ENCODE measurements at places on chromosomes 1 and 21. TPM values are rescaled to one million over a fixed set of nuclear protein-coding genes. Genes with fewer than 3 reads are reported as not detected.

DNA sequence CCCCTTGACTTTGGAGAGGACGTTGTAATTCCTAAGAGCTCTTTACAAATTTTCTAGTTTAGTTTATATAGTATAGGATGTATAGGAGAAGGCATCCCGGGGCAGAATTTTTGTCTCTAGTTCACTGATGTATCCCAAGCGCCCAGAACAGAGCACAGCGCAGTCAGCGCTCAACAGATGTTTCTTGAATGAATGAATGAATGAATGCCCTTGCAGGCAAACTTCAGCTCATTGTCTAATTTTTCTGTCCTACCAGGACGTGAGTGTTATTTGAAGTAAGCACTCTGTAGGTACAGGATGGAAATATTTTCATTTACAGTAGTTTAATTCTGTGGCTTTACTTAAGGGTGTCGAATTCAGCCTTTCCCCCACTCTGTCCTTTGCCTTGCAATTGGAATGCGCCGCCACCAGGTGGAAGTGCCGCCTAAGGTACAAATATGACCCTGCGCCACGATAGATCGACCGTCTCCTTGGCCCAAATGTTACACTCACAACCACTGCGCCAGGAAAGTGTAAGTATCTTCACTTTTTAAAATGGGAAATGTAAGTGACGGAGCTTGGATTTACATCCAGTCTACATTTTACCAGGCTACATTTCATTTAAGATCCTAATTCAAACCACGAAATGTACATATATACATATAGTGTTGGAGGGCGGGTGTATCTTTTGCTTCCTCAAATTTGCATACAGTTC is 910 bp upstream of the MRPL39 start:
- DNase-seq = peak; percentile 87

DNA sequence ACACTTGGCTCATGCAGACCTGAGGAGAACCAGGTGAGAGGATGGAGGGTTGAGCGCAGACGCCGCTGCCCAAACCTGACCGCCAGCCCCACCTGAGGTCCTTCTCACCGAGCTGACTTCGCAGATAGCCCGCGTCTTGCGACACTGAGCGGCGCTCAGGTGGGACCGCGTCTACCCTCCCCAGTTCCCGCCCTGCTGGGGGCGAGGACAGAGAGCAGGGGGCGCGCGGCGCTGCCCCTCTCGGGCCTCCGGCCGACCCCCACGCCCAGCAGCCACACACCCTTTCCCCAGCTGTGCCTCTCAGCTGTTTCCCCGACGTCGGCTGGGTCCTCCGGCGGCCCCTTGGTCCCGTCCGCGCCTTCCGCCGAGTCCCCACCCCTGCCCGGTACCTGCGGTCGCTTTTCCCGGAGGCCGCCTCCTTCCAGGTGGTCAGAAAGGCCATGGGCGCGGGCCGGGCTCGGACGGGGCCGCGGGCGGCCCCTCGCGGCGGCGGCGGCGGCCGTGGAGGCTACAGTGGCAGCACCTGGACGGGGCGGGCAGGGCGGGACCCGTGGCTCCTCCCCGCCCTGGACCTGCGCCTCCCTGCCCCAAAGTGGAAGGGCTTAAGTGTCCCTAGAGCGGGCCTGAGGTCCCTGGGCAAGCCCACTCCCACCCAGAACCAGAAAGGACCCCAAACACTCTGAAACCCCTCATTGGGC is 14.4 kb upstream of the TTC39A start:
- DNase-seq = no peak

DNA sequence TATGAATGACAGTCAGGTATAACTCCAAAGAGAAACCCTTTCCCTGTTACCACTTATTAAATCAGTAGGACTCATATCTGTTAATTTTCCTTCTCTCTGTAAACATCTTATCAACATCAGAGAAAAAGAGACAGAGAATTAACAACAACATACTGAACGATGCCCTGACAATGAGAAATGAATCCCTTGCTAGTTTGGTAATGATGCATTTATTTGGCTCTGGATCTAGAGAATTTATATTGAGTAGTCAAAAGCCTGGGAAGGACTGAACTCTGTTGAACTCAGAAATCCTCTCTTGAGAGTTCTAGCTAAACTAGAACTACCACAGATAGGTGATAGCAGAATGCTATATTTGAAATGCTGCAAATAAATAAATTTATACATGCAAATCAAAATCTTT is 325.6 kb downstream of the DISC1 start:
- DNase-seq = no peak

- no peak for DNase-seq
Observed at GRCh38 chr1:178932552-178932906, 61.7 kb upstream of the ANGPTL1 start.

GRCh38 chr1:205965036-205965884 is 22.0 kb upstream of the SLC26A9 start:
- DNase-seq = no peak

OR14K1 gene
- not detected for total RNA-seq

All from fibroblast of villous mesenchyme (primary cell).